ENCODE measurements at places on chromosomes 4 and X. TPM values are rescaled to one million over a fixed set of nuclear protein-coding genes. Genes with fewer than 3 reads are reported as not detected.

The ZNF732 gene
- not detected for total RNA-seq

The GPM6B gene
- 205 TPM for total RNA-seq

The INTU gene
- 11.8 TPM for total RNA-seq

The REELD1 gene
- total RNA-seq: 0.14 TPM

GRCh38 chr4:16864199-16864598 is 34.2 kb downstream of the LDB2 start:
- no peak for DNase-seq

DNA sequence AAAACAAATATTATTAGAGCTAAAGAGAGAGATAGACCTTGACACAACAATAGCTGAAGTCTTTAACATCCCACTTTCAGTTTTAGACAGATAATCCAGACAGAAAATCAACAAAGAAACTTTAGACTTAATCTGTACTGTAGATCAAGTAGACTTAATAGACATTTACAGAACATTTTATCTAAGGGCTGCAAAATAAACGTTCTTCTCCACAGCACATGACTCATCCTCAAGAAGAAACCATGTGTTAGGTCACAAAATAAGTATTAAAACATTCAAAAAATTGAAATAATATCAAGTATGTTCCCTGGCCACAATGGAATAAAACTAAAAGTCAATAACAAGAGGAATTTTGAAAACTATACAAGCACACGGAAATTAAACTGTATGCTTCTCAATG is 1510.3 kb upstream of the PCDH10 start:
- DNase-seq: no peak

DNA sequence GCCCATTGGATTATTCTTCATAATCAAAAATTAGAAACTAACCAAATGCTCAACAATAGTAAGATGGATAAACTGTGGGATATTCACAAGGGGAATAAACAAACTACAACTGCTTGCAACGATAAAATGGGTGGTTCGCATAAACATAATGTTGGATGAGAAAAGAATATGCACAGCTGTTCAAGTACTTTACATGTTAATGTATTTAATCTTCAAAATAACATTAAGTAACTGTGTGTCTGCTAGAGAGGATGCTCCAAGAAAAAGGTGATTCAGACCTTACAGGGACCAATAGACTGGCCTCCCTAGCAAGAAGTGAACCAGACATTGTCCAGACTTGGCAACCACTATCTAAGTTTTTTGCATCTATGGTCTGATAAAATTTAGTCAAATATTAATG is 2.3 kb downstream of the PFKFB1 start:
- DNase-seq: no peak

GRCh38 chr4:106582103-106582502 is 213.5 kb upstream of the GIMD1 start:
- DNase-seq: no peak

DNA sequence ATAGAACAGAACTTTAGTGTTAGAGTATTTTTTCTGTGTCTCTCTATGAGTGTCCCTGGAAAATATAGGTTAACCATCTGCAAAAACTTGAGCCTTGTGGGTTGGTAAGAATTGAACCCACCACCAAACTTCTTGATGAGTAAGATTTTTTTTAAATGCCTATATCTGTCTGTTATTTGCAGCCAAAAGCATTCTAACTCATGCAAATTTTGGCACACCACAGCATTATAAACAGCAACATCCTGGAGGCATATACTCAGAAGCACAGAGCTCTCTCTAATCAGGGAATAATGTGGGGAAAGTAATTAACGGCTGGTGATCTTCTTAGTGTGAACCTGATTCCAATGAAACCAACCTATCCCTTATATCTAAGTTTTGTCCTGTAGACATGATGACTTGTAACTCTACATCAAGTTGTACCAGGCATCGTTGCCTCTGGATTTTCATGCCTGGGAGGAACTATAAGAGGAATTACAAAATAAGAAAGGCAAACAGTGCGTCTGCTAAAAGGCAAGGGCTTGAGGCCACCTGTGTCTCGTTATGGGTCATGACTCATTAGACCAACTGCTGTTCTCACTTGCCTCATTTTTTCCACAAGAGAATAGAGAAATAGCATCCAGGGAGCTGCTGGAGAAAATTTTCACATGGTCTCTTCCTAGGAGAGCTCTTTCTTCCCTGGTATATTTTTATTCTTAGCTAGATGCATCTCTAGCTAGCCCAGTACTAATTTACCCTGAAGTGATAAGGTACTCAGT is 202.4 kb downstream of the CHIC2 start:
- no peak for DNase-seq

- DNase-seq: no peak
Measured at GRCh38 chrX:46898207-46898606, 14.0 kb upstream of the JADE3 start.

DNA sequence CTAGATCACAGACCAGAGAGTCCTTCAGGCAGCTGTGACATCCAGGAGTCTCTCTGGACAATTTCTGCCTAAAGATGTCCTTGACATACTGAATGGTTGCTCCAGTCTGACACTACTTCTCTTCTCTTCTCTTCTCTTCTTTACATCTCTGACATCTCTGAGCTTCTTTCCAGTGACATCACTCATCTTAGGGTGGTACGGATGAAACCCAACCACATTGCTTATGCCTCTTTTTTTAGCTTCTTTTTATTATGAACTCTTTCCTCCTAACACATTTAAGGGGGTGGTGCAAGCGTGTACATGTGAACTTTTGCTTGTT is 39.4 kb upstream of the IRF2 start:
- no peak for DNase-seq

DNA sequence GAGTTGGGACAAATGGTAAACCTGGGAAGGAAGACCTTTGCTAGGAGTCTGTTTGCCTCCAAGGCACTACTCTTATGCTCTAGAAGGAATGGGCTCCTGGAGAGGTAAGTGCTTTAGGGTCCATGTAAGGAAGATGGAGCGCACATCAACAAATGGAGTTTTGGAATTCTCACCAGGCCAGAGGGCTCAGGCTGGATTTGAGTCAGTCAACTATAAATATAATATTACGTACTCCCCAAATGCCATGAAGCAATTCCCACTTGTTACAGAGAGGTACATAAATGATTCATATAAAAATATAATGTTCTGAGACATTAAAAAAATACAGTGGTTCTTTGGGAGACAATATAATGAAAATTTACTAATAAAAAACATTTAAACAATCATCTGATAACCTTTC is 1.6 kb upstream of the SLC9B1 start:
- DNase-seq: no peak

Data from H7 (cell line).